Fibroblast of villous mesenchyme (primary cell): ENCODE measurements at places on chromosomes 1 and 21.

DNA sequence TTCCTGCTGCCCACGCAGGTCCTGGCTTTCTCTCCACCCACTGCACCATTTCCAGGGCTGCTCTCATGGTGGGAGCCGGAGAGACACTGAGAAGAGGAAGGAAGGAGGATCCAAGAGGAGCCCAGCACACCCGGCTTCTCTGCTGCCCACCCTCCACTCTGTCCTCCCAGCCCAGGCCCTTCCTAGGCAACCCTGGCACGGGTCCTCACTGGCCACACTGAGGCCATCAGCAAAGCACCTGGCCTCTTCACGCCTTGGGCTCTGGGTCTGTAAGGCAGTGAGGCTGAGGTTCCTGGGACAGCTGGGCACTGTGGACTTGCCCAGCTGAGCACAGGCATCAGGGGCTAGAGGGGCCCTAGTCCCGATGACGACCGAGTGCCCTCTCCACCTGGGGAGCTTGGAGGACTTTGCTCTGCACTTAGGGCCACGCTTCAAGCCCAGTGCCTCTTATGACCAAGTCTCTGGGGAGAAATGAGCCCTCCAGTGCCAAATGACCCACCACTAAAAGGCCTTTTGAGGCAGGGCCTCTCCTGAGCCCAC is 43.1 kb downstream of the PDE9A start:
- no peak for DNase-seq

- no peak for DNase-seq
Measured at GRCh38 chr1:224058303-224058702, 55.6 kb upstream of the FBXO28 start.

GRCh38 chr1:21491488-21492355 is 17.5 kb upstream of the ALPL start:
- DNase-seq: peak; percentile 11

DNA sequence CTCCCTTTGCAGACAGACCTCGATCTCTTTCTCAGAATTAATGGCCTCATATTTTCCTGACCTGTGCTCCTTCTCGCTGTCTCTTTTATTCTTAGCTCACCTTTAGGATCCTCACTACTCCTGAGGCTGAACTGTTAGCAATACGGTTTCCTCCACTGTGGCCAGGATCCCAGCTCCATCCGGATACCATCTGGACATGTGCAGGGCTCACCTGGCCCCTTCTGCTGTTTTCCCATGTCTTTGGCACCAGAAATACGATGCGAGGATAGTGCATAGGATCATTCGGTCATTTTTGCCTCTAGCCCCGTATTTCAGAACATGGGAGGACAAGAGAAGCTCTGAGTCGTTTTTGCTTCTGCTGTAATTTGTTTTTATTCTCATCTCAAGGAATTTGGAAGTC is 108.5 kb upstream of the KIF26B start:
- DNase-seq: no peak

GRCh38 chr1:182051938-182052337 is 9.6 kb downstream of the ZNF648 start:
- no peak for DNase-seq

DNA sequence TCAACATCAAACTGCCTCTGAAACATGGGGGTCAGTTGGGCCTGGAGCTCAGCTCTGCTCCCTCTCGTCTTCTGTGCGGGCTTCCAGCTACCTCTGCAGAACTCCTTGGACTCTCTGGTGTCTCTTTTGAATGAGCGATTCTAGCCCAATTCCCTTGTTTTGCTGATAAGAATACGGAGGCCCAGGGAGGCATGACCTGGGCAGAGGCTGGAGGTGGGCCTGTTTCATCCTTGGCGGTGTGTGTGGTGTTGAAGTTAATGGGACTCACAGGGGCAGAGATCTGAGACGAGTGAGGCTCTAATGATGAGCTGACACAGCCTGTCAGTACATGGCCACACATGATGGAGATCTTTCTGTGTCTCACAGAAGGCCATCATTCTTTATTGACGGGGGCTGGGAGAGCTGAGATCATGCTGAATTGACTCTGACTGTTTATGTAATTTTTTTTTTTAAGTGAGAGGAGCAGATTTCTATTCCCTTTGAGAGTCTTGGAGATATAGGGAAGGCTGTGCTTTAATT is 134.5 kb downstream of the URB2 start:
- no peak for DNase-seq

- DNase-seq: no peak
Measured at GRCh38 chr1:6445062-6445763, 20.6 kb downstream of the ESPN start.

GRCh38 chr1:186798960-186799688 is 29.6 kb upstream of the PLA2G4A start:
- no peak for DNase-seq

- no peak for DNase-seq
Measured at GRCh38 chr1:219753914-219754313, 141.0 kb upstream of the ZC3H11B start.

GRCh38 chr1:51504806-51505525 is 14.1 kb downstream of the EPS15 start:
- DNase-seq: no peak

DNA sequence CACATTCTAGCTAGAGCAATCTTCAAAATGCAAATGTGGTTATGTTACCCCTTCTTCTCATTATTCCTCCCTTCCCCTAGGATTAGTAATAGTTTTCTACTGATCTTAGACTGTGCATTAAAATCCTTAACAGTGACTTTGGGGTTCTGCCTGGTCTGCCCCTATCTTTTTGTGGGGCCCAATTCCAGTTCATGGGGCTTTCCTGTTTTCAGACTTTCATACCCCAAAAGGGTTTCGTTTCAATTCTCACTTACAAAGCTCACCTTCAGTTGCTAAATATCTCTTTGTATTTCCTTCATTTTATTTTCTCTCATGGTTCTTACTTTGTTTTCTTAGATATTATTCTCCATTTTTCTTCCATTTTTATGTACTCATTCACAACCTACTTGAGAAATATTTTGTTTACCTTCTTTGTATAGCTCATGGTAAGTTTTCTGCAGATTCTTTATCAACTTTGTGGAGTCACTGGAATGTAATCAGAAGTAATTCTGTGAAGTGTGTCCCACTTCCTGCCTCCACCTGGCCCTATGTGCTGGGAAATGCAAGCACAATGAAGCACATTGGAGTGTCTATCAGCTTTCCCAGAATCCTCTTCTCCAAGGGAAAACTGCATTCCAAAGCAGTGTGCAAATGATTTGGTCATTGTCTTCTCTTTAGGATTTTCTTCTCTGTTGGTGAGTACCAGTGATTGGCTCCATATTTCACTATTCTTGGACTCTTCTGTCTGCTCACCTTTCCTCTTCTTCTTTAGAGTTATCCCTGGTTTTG is 350.2 kb downstream of the ZNF326 start:
- no peak for DNase-seq

DNA sequence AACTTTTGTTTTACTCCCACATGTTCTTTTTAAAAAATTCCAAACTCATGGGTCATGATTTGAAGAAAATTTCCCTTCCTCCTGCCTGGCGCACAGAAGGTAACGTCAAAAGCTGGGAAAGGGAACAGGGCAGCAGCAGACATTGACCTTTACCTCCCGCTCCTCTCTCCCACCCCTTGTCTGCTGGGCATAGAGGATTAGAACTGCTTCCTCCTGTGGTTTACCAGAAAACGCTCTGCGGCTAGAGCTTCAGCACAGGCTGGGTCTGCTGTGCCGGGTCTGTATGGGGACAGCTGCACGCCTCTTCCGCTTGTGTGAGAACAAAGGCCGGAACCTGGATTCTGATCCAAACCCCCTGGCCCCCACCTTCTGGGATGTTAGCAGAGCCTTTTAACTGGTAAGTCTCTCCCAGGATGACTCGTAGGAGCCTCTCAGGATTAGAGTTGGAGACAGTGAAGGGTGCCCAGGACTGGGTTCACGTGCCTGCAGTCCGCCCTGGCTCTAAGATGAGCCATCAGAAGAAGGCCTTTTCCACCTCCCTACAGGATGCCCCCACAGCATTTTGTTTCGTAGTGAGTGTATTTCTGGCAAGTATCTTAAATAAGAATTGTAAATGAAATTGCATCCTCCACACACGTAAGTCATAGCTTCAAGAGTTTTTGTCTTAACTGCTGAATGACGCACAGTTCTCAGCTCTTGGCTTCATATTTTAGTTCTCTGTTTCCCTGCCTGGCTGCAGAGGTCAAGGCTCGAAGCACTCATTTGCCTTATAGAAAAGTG is 5.2 kb downstream of the H6PD start:
- DNase-seq: peak; percentile 98

DNA sequence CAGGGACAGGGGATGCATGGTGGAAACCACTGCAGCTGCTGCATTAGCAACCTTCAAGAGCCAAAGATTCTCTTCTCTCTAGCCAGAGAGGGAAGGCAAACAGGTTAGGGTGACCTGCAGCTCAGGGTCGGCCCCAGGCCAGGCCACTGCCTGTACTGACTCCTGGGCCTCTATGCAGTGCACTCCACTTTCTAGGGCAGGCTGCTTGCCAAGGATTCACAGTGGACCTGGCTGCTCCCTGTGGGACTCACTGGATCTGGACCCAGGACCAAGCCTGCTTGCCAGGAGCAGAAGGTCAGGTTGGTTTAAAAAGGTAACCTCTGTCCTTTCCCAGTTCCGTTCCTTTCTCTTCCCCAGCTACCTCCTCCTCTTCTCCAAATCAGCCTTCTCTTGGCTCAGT is 52.4 kb downstream of the HIVEP3 start:
- DNase-seq: no peak

DNA sequence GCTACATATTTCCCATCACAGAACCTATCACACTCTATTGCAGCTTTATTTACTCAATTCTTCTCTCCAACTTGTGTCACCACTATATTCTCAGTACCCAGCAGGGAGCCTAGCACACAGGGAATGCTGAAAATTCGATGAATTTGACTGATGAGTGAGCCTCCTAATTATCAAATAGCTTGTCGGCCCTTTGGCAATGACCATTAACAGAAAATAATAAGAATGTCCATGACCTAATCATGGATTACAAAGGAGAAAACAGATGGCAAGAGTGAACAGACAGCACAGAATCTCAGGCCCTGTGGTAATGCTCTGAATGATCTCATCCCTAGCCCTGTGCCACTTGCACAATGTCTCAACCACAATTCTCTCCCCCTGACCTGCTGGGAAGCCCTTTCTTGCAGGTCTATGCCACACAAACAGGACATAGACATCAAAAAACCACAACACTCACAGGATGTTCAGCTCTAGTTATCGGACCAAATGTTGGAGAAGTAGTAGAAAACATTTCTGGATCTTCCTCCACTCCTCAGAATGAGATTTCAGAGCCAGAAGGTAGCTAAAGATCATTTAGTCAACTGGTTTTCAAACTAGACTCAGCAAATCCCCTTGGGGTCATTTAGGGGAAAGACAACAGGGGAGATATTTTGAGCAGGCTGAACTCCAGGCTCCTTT is 68.4 kb downstream of the LUZP1 start:
- peak; percentile 98 for DNase-seq

DNA sequence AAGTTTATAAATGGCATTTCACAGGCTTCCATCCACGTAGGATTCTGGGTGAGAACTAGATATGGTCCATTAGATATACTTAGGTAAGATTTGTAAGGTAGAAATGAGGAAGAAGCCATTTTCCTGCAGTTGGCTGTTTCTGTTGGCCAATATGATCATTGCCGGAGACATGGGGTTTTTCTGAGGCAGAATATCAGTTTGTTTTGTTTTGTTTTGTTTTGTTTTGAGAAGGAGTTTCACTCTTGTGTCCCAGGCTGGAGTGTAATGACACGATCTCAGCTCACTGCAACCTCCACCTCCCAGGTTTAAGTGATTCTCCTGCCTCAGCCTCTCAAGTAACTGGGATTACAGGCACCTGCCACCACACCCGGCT is 8.7 kb upstream of the EYA3 start:
- no peak for DNase-seq

DNA sequence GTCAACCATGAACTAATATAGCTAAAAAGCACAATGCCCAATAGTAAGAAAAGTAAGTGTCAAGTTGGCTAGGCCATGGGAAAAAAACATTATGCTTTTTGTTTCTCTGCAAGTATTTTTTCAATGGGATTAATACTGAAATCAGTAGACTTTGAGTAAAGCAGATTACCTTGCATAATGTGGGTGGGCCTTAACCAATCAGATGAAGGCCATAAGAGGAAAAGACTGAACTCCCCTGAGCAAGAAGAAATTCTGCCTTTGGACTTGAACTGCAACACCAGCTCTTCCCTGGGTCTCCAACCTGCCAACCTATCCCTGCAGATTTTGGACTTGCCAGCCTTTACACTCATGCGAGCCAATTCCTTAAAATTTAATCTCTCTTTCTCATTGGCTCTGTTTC is 6.4 kb upstream of the RSPO1 start:
- no peak for DNase-seq

- DNase-seq: peak; percentile 34
Measured at GRCh38 chr1:6118415-6118814, 61.7 kb downstream of the CHD5 start.

DNA sequence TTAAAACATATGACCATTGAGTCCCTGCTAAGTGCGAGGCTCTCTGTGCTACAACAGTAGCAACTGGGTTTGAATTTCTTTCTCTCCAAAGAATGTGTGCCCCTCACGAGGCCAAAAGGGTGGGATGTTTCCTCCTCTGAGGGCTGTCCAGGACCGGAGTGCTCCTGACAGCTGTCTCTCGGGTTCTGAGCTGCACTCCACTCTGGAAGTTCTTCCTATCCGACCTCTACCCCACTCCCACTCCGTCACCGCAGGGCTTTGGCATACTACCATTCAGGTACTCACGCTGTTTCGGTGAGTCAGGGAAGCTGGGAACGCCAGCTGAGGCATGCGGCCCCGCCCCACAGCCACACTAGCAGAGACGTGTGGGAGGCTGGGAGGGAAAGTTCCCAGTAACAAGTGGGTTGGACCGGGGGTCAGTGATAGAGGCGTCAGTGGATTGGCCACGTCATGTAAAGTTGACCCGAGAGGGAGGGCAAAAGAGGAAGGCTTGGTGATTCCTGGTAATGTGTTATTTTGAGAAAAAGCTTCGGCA is 705 bp upstream of the SLC50A1 start:
- peak; percentile 97 for DNase-seq

GRCh38 chr1:26094677-26095383 is 16.8 kb upstream of the PDIK1L start:
- peak; percentile 54 for DNase-seq

- peak; percentile 66 for DNase-seq
Measured at GRCh38 chr1:9249534-9250410, 15.2 kb downstream of the H6PD start.
